ENCODE measurements at places on chromosomes 12 and 14.

DNA sequence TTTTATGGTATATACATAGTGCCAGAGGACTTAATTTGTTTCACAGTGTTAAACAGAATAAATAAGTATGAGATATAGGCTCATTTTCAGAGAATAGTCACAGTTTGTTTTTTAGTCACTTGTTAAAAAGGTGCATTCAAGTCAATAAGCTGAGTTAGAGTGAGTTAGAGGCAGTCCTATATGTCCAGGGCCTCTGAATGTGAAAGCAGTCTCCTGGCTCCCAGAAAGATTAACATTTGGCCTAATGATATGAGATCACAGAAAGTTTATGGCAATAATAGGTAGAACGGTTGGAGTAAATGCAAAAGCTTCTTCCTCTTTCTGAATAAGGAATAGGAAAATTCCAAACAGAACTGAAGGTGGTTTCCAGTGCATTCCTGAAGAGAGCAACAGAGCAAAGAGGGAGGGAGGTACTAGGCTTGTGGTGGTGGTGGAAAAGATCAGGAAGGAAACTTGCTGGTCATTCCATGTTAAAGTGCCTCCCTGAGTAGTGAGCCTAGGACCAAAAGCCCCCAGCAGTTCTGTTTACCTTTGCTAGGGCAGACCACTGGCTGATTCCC lies 54.4 kb downstream of the SLC38A4 start:
- no peak for DNase-seq

GRCh38 chr12:52454411-52455201 lies 2.7 kb upstream of the KRT6B start:
- no peak for DNase-seq

DNA sequence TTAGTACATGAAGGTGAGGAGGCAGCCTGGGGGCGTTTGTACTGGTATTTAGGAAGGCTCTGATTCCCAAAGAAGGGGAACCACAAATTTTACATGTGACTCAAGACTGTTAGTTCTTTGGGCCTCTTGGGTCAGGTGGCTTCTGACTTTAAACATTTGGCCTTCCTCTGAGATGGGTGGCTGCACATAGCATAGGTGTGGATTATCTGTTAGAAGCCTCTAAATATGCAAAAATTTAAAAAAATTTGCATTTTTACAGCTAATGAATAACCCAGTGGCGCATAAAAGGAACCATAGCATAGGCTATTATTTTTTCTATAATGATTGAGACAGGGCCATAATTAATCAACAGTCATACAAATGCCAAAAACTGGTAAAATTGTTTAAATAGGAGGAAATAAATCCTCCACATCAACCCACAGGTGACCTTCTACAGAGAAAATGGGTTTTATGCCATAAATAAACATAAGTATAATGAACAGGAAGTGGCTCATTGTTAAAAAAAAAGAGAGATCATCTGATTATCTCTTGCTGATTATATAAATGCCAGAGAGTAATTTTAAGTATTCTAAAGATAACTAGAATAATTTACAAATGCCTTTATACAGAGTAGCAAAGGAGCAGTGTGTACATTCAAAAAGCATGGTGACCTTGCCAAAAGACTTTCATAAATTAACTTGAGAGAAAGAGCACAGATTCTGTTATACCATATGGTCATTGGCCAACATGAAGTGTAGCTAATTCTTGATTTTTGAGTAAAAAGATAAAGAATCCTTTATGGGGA lies 284.2 kb upstream of the ATP2B1 start:
- no peak for DNase-seq

DNA sequence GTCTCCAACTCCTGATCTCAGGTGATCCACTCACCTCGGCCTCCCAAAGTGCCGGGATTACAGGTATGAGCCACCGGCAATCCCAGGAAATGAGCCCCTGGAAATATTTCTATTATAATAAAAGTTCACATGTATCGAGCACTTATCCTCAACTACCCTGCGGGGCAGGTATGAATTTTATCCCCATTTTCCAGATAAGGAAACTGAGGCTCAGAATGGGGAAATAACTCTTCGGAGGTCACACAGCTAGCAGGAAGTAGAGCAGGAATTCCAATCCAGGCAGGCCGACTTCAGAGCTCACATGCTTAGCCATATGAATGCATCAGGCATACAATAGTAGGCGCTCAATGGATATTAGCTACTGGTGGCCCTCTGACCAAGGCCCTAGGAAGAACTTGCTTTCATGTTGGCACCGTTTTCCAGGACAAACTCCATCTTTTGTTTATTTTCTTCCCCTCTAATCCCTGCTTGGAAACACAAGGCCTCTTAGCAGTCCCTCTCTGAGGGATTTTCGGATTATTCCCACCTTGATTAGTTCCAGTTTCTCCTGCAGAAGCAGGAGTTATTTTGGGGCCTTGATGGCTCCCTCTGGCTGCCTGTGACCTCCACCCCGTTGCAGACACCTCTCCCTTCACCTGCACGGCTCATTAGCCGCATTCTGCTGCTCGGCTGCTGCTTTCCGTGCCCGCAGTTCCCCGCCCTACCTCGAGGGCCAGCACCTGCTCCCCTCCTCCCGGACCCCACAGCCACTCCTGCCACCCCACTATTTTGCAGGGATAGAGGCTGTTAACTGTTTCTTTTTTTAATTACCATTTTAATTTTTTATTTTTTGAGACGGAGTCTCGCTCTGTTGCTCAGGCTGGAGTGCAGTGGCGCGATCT lies 18.7 kb upstream of the POP5 start:
- DNase-seq = no peak

GRCh38 chr12:19048943-19049342 lies 80.6 kb upstream of the PLEKHA5 start:
- no peak for DNase-seq

DNA sequence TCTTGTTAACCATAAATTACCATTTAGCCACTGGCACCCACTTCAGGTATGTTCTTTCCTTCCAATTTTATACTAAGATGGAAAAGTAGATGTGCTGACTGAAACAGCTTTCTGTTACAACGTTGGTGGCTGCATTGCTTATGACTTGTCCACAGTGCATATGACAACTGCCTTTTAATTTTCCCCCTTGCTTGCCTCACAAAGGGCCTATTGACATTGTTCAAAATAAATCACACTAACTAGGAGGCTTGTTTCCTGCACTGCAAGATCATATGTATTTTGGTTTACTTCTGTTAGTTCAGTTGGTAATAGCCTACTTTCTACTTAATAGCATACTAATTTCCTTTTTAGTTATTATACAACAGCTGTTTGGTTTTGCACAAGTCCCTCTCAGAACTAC lies 55.4 kb downstream of the SCAF11 start:
- no peak for DNase-seq

- DNase-seq = no peak
Measured at GRCh38 chr12:33248364-33248763, 191.3 kb downstream of the SYT10 start.

DNA sequence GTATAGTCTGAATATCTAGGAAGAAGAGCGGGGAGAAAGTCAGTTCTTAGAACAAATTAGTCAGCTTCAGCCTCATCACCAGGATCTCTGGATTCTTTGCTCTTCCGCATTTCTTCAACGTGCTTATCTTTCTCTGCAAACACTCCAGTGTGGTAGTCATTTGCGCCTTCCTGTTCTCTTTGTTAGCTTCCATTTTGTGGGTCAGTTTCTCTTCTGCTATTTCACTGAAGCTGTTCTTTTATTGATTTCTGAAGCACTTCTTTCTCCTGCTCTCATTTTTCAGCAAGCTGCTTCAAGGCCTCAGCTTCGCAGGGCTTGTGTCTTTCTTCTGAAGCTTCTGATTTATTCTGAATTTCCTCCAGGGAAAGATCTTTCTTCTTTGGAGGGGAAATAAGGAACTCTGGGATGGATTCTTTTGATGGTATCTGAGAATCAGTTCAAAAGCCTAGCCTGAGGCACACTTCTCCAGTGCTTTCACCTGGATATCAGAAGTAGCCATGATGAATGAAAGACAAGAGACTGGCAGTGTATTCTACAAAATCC lies 13.5 kb downstream of the AMN1 start:
- no peak for DNase-seq

DNA sequence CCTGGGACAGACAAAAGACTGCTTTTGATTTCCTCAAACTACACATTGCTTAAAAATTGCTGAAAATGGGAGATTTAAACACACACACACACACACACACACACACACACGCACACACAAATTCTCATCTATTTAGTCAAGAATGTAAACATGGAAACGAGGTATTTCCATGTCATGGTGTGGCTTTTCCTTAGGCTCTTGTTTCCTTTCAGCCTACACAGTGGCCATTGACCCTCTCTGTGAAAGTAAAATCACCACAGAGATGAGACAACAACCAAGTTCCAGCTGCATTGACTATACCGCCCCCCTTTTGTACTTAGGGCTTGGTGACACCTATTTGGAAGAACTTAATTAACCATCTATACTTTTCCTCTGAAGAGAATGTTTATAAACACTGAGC lies 41.9 kb downstream of the TTC8 start:
- no peak for DNase-seq

DNA sequence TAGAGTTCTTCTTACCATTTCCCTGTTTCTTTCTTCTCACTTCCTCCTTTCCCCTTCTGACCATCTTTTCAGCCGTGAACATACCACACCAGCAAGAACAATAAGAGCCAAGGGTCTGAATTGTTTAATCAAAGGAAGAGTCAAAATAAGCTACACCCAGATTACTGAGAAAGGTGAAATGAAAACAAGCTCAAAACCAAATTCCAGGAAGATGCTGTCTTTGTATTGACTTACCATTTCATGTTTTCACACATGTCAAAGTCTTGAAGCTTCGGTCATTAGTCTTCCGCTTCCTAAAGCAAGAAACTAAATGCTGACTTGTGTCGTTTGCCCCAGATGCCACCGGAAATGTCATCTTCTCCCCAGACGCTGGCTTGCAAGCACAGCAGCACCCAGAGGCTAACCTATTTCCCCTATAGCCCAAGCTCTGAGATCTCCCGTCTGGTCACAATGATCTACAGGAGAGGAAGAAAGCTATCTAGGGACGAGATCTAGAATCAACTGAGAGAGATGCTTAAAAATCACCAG lies 136.5 kb upstream of the AMIGO2 start:
- DNase-seq = peak; percentile 69

DNA sequence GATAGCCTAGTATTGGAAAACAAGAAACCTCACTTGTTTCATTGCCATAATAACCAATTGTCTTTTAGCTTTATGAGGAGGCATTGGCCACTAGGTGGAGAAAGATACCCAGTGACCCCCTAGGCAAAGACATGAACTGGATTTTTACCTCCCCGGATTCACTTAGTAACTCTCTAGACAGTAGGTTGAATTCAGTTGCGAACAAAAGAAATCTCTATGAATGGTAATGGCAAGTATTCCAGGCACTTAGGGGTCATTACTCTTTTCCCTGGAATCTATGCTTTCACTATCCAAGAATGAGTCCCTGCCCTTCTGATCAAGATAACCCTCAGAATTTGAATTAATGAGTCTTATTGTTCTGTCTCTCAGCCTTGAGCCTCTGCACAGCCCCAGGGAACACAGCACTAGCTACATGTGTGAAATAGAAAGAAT lies 29.5 kb upstream of the RHOJ start:
- DNase-seq = no peak

- peak; percentile 65 for DNase-seq
Measured at GRCh38 chr14:75279153-75279762, 630 bp downstream of the FOS start.

GRCh38 chr14:21069388-21070082 lies 569 bp upstream of the ARHGEF40 start:
- no peak for DNase-seq

Data from stimulated activated CD4-positive, alpha-beta T cell treated with anti-CD3 and anti-CD28 coated beads, Interleukin-2, amount 100 ng/mL, for 24 hours (primary cell).